ENCODE measurements at places on chromosomes 16 and 17.

DNA sequence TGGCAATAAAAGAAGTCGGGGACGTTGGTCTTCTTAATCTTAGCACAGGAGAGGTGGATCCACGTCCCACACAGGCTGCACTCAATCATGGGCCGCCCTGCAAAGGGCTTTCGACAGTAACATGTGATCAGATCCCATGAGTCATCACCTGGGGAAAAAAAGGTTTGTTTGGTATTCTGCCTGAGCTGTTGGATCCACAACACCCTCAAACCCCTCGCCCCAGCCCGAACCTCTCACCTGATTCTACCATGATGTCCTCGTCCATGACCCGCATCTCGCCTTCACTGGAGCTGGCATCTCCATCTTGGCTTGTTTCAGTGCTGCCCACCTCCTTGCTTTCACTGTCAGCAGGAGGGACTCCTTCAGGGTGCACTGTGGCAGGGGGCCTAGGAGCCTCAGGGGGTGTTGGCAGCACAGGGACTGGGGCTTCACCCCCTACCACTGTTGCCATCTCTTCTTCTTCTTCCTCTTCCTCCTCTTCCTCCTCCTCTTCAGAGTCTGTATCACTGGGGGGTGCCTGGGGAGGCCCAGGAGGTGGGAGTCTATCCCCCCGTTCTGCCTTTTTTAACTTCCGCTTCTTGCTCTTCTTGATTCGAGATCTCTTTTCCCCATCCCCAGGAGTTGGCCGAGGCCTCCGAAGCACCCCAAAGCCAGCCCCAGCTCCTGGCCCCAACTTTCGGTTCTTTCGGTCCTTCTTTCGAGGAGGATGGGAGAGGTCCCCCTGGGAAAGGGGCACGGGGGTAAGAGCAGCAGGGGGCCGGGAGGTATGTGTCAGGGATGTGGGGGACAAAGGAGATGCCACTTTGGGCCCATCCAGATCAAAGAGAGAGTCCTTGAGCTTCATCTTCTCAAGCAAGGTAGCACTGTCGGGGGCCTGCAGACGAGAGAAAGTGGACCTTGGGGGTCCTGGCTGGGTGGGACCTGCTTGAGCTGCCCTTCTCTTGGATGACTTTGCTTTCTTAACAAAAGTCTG lies 1.7 kb upstream of the DVL2 start:
- DNase-seq = no peak

DNA sequence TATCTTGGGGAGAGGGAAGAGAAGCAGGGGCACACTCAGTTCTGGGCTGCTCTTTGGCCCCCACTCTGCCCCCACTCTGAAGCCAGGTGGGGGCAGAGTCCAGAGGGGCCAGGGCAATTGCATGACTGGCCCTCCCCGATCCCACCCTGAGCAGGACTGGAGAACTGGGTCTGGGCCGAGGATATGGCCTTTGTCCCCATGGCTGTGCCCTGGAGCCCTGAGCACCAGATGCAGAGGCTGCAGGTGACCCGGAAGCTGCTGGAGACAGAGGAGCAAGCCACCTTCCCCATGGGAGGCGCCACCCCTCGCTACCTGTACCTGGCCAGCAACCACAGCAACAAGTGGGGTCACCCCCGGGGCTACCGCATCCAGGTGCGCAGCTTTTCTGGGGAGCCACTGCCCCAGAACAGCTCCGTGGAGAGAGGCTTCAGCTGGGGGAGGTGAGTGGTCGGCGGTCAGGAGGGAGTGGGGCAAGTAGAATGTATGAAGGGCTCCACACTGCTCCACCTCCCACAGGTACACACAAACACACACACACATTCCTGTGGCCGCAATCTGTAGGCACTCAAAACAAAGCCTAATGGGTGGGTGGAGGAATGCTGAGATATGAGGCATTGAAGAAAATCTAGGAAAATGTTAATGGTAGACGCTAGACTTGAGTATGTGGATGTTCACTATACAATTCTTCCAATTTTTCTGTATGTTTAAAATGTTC lies 21.4 kb downstream of the AOC3 start:
- DNase-seq = no peak

GRCh38 chr16:65468133-65468532 lies 346.3 kb upstream of the CDH11 start:
- no peak for DNase-seq

- DNase-seq = no peak
These were observed 1331.5 kb downstream of the CDH8 start for GRCh38 chr16:60704726-60705125.

DNA sequence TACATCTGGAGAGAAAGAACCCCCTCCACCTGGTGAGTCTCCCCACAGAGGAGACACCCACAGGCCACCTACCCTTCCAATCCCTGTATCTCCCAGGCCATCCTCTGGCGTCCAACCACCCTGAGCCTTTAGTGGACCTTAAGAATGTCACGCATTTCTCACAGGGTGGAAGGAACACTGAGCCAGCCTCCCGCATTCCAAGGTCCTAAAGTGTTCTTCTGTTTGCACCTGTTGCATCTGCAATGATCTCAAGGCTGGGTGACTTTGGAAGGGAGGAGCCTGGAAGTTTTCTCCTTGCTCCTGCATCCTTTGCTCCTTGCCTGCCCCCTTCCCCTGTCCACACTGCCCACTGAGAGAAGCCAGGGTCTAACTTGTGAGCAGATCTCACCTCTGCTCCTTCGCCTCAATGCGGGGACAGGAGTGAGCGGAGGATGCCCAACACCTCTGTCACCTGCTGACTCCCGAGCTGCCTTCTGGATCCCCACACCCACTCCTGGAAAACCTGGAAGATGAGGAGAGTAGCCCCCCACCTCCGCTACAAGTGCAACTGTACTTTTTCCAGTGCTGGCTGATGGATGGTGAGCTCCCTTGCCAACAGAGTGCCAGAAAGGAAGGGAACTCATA lies 3.7 kb downstream of the CHST5 start:
- no peak for DNase-seq

DNA sequence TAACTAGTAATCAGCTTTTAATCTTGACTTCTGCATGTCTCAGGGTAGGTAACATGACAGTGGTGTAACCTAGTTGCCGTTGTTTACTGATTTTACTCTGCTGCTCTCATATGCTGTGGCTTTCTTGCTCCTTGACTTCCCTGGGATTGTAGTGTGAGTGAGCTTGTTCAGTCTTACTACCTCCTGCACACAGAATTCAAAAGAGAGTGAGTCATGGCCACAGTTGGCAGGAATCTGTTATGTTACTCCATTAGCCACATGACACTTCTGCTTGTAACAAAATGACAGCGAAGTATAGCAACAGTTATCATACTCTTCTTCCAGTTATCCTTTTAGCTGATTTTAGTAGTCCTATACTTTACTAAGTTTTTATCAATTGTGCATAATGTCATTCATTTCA lies 18.8 kb downstream of the TNRC6A start:
- no peak for DNase-seq

DNA sequence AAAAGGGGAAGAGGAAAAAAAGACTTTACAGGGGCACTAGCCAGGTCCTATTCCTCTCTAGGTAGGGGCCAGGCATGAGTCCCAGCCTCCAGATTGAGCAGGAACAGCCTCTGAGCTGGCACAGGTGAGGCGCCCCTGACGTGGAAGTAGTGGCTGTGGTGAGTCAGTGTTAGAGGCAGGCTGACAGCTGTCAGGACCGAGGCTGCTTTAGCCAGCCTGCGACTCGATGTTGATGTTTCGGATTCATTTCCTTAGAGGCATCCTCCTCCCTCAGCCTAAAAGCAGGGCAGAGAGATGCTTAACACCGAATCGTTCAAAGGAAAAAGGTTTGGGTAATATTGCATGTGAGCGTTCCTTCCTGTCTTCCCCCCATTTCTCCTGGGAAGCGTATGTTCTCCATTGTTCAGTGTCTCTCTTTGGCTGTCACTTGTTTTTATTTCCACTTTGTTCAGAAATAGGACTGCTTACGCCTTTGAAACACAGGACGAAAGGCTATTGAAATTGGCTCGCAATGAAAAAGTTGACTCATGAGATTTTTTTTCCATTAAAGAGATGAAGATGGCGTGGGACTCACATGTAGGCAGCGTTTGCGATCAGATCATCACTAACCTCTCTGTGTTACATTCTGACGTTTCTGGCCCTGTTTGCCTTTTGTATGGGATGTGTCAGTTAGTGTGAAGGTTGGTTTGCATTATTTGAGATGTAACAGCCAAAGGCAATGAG lies 1.3 kb downstream of the KIAA0513 start:
- peak; percentile 81 for DNase-seq

GRCh38 chr17:50558091-50558490 lies 2.4 kb upstream of the CACNA1G start:
- no peak for DNase-seq

DNA sequence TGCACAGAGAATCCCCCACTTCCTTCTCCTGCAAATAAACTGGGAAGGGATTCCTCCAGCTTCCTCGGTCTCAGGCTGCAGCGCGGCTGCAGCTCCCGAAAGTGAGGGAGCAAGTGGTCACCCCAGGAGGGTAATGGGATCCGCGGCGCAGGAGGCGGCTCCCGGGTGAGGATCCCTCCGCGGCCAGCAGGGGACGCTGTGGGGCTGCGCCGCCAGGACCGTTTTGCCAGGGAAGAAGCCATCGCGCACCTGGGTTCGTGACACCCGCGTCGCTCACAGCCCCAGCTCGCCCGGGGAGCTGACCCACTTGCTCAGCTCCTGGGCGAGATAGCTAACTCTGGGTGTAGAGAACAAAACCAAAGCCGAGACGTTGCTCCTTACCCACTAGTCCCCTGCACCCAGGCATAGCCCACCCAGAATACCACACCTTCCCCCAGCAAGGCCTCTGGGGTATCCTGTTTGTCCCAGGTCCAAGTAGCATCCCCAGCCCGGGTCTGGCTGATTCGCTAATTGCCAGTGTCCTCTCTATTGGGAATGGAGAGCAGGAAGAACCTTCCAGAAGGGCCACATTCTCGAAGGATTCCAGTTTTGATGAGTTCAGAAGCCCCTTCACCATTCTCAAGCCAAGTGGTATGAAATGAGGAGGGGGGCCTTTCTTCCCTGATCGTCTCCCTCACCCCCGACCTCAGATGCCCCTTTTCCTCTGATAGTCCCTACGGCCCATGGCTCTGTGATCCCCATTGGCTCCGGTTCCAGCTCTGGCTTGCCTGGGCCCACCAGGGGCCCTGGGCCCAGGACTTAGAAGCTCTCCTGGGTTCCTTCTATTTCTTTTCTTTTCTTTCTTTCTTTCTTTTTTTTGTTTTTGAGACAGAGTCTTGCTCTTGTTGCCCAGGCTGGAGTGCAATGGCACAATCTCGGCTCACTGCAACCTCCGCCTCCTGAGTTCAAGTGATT lies 14.1 kb downstream of the CYGB start:
- peak; percentile 89 for DNase-seq

DNA sequence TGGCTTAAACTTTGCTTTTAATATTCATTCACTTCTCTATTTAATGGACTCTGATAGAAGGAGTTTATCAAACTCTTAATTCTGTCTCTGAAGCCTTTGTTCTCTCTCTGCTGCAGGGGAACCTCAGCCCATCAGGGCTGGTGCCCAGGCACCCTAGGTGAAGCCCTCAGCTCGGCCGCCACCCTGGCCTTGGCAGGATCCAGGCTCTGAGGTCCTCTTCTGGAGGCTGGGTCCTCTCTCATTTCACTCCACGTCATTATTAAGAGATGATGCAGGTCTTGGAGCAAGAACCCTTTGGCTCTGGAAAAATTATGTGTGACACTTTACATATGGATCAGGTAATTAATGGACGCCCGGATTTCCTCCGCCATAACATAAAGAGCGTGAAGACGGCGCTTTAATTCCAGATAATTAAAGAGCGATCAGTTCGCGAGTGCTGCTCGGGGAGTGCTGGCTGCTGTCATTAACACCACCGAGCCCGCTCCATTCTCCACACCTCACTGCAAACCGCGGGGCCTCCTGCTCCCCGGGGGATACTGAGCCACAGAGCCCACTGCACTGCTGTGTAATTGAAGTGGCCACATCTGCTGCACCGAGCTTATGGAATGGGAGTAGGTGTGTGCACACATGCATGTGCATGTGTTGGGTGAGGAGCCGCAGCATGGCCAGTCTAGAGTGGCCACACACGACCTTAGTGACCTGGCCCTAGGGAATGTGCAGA lies 259.4 kb upstream of the TNRC6C start:
- no peak for DNase-seq

DNA sequence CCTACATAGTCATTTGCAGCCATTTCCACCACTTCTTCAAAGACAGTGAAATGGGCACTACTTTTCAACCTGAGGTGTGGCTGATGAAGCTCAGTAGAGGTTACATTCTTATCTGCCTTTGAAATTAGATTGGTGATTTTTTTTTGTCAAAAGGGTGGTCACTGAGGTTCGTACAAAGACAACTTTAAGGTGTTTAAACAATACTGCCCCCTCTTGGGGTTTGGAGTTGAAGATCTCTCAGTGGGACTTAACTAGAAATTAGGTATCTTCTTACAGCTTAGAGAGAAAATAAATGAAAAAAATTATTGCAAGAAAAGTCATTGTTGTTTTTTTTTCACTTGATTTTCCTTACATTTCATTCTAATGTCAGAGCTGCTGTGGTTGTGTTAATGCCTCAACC lies 713.2 kb downstream of the CDH11 start:
- no peak for DNase-seq

DNA sequence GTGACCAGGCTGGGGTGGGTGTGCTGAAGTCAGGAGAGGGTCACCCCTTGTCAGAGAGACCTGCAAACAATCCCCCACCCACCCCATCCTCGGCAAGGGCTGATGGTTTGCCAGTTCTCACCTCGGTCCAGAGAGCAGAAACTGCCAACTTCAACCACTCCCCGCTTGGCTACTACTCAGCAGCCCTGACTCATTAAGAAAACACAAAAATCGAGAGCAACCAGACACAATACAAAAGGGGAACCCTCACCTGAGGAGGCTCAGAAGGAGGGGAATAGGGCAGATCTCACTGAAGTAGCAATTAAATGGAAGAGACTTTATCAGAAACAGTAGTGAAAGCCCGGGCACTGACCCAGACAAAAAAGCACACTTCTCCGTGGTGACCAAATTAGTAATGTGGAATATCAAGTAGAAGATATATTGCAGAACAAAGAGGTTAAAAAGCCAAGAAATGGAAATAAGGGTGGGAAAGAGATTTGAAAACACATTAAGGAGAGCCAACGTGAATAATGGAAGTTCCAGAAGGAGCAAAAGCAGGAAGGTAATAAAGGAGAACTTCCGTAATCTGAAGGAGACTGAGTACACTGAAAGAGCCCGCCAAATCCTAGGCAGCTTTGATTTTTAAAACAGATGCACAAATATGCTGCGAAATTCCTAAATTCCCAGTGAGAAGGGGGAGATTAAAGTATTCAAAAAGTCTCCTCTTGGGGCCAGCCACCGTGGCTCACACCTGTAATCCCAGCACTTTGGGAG lies 23.6 kb downstream of the CENPV start:
- DNase-seq = no peak
